ENCODE measurements at places on chromosomes 11 and 22. TPM values are rescaled to one million over a fixed set of nuclear protein-coding genes. Genes with fewer than 3 reads are reported as not detected.
A peak's percentile ranks its signal among the peaks of the same experiment; 100 is the strongest.

The NEAT1 gene
- total RNA-seq, result 502 TPM

DNA sequence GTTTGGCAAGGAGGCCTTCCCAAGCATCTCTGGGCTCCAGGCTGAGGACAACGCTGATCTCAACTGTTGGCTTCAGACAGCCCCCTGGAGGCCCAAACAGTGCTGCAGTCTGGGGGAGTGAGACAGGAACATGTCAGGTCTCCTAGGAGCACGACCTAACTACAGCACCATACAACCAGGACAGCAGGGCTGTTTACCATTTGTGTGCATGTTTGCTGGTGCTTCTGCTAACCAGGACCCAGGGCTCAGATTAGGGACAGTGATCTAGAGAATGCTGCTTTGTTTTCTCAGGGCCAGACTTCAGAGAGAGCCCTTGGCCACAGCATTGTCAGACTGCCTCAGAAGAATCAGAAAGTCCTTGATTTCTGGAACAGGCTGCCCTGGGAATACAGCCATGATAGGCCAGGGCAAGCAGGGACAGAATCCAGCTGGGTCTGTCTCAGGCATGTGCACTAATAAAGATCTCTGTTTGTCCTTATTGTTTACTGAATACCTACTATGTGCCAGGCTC lies 126.5 kb downstream of the VPREB1 start:
- H3K27ac ChIP-seq, result no peak overlapping the region
- H3K4me1 ChIP-seq, result no peaks in the 10 kb centered on the region
- H3K4me3 ChIP-seq, result no peak overlapping the region
- no peak for DNase-seq

The IL18BP gene
- 9.0 TPM for total RNA-seq

- H3K27ac ChIP-seq, result no peak overlapping the region
- no peak overlapping the region for H3K4me3 ChIP-seq
- no peaks in the 10 kb centered on the region for H3K4me1 ChIP-seq
- H3K36me3 ChIP-seq, result no peaks in the 10 kb centered on the region
Observed at GRCh38 chr11:10233581-10233980, 60.4 kb downstream of the SBF2 start.

DNA sequence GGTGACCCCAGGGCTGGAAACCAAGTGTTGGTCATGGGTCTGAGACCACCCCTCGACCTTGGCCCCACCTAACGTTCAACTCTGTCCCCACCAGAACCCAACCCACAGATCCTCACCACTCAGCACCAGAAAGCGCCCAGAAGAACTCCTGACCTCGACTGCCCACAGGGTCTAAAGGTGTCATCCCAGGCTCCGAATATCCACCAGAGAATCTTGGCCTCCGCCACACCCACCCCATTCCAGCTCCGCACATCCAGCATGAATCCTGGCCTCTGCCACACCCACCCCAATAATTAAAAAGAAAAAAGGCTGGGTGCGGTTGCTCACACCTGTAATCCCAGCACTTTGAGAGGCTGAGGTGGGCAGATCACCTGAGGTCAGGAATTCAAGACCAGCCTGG lies 1.3 kb downstream of the CERK start:
- peaks cover 40% of the 10 kb centered on the region for H3K4me1 ChIP-seq
- peak overlapping the region; percentile 84 for H3K4me3 ChIP-seq
- peak overlapping the region; percentile 85 for H3K27ac ChIP-seq
- no peaks in the 10 kb centered on the region for H3K27me3 ChIP-seq
- no peaks in the 10 kb centered on the region for H3K36me3 ChIP-seq

DNA sequence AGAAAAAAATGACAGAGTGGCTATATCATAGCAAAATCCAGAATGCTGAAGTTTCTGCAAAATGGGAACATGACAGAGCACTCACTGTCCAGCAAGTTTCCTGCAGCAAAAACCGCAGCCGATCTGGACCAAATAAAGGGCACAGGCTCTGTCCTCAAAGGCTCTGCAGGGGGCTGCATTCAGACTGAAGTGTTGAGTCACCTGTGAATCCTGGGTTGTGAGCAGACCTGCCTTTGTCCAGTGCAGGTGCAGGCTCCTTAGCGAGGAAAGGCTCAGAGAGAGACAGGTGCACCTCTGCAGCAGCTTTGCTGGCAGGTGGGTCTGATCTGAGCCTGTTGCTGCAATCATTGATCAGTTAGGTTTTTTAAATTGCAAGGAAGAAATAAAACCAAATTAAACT lies 29.3 kb upstream of the NFAM1 start:
- no peak overlapping the region for H3K4me3 ChIP-seq
- no peaks in the 10 kb centered on the region for H3K4me1 ChIP-seq
- no peak for DNase-seq

- no peaks in the 10 kb centered on the region for H3K27me3 ChIP-seq
- H3K36me3 ChIP-seq, result no peaks in the 10 kb centered on the region
- H3K27ac ChIP-seq, result no peak overlapping the region
- H3K4me3 ChIP-seq, result no peak overlapping the region
- no peaks in the 10 kb centered on the region for H3K4me1 ChIP-seq
Observed at GRCh38 chr11:125505492-125506080, 9.5 kb upstream of the FEZ1 start.

- H3K4me3 ChIP-seq, result no peak overlapping the region
- DNase-seq, result no peak
- H3K27ac ChIP-seq, result no peak overlapping the region
- no peaks in the 10 kb centered on the region for H3K4me1 ChIP-seq
Observed at GRCh38 chr11:95134491-95134890, 44.8 kb downstream of the ENDOD1 start.

DNA sequence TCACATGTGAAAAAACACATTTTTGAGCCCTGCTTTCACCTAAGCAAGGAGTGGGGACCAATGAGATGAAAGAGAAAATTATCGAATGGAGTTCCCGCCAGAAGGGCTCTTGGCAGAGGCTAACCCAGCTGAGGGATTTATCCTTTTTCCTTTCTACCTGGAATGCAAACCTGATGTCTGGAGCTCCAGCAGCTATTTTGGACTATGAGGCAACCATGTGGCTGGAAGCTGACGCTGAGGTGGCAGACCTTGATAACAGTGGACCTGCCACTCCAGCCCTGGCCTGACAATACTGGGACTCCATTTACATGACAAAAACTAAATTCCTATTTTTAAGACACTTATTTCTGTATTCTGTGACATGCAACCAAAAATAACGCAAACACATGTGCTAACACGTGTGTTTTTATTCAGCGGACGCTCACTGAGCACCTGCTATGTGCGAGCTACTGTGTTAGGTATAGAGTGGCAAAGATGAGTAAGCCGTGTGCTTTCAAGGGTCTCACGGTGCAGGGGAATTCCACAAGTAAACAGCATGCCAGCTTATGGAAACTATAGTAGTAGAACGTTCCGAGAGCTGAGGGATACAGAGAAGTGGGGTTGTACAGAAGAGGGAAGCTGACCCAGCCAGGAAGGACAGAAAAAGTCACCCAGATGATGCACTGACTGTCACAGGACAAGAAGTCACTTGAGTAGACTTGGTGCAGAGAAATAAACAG lies 19.1 kb upstream of the ISX start:
- no peaks in the 10 kb centered on the region for H3K36me3 ChIP-seq
- no peak for DNase-seq
- H3K27me3 ChIP-seq, result no peaks in the 10 kb centered on the region
- H3K27ac ChIP-seq, result no peak overlapping the region

The RBMXL2 gene
- total RNA-seq, result not detected

- peak overlapping the region; percentile 86 for H3K27ac ChIP-seq
- DNase-seq, result no peak
Observed at GRCh38 chr22:35451592-35451991, 51.7 kb downstream of the MCM5 start.

GRCh38 chr22:47943729-47944700 lies 1181.6 kb downstream of the TBC1D22A start:
- H3K4me3 ChIP-seq, result no peak overlapping the region
- H3K36me3 ChIP-seq, result no peaks in the 10 kb centered on the region
- DNase-seq, result no peak

The ASPHD2 gene
- total RNA-seq, result 3.8 TPM

GRCh38 chr22:26953012-26953883 lies 295.9 kb downstream of the MIAT start:
- no peak overlapping the region for H3K27ac ChIP-seq
- H3K4me3 ChIP-seq, result no peak overlapping the region
- H3K27me3 ChIP-seq, result no peaks in the 10 kb centered on the region
- H3K4me1 ChIP-seq, result no peaks in the 10 kb centered on the region

DNA sequence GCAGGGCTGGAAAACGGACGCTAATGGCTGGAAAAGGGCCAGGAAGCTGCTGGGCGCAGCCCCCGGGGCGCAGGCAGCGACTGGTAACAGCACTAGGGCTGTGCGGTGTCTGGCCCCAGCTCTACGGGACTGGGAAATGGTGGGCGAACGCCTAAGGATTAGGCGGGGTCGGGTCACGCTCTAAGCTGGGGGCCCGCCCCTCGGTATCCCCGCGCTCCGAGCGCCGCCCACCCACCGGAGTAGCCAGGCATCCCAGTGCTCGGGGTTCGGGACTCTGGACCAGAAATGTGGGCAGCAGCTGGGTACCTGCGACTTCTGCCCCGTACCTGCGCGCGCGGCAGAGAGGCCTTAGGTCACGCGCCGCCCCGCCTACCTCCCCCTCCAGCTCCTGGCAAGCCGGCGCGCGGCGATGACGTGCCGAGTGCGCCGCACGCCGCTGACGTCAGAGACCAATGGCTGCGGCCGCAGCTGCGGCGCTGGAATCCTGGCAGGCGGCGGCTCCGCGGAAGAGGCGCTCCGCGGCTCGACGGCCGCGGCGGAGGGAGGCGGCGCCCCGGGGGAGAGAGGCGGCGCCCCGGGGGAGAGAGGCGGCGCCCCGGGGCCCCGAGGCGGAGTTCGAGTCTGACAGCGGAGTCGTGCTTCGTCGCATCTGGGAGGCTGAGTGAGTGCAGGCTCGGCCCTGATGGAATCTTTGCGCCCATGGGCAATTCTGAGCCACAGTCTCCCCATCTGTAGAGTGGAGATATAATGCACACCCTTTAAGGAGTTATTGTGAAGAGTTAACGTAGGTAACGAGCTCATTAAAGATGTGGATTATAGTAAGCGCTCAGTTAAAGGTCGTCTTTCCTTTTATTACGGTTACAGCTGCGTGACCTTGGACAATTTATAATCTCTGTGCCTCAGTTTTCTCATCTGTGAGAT lies at the start of the genes HPS4 and SRRD:
TSS of gene HPS4 (minus strand) at position 345 of the 921 bp plus-strand sequence. CDS start 2,021 bp downstream, outside the sequence.
TSS of gene SRRD (plus strand) at position 439 of the 921 bp plus-strand sequence. CDS start at position 453, 14 bp downstream.
- H3K4me3 ChIP-seq, result peak within 1 kb of the TSS; percentile 90
- peaks cover 9% of the 10 kb centered on the region for H3K4me1 ChIP-seq
- peak; percentile 89 for DNase-seq
- no peaks in the 10 kb centered on the region for H3K36me3 ChIP-seq
- H3K27ac ChIP-seq, result peak within 1 kb of the TSS; percentile 91

The BIK gene
- 31.4 TPM for total RNA-seq

GRCh38 chr22:40624770-40625169 lies 11.7 kb downstream of the MRTFA start:
- H3K27me3 ChIP-seq, result no peaks in the 10 kb centered on the region
- H3K4me1 ChIP-seq, result no peaks in the 10 kb centered on the region
- no peak overlapping the region for H3K4me3 ChIP-seq
- no peaks in the 10 kb centered on the region for H3K36me3 ChIP-seq

- no peak for DNase-seq
- peaks cover 14% of the 10 kb centered on the region for H3K36me3 ChIP-seq
- H3K4me3 ChIP-seq, result no peak overlapping the region
Observed at GRCh38 chr22:35335468-35335867, 35.8 kb downstream of the TOM1 start.

- no peaks in the 10 kb centered on the region for H3K4me1 ChIP-seq
- H3K27me3 ChIP-seq, result no peaks in the 10 kb centered on the region
- no peak for DNase-seq
- no peak overlapping the region for H3K4me3 ChIP-seq
- peaks cover 11% of the 10 kb centered on the region for H3K36me3 ChIP-seq
- H3K27ac ChIP-seq, result no peak overlapping the region
Observed at GRCh38 chr22:24335496-24335895, 64.9 kb downstream of the SPECC1L start.

DNA sequence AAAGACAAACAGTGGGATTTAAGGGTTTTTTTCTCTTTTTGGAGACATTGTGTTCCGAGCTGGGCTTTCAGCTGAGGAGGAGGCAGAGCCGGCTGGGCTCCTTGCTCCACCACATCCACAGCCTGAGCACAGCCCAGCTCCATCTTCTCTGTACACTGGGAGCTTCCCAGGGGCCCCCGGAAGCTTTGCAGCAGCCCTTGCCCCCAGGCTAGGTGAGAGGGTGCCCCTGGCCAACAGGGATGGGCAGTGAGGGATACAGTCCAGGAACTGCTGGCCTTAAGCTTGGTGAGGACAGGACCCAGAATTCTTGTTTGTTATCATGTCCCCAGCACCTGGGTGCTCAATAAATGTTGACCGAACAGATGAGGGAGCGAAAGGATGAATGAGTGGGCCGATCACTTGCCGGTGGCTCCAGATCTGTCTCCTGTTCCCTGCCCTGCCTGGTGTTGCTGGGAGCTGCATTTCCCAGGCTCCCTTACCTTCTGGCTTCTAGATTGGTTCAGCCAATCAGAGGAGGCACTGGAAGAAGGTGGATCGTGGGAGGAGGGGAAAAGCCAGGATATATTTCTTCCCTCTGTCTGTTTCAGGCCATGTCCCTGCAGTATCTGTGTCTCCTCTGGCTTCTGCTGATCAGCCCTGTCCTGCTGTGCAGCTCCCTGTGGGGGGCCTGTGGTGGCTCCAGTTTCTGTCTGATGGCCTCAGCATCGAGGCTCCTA lies 26.5 kb upstream of the NECTIN1 start:
- H3K27ac ChIP-seq, result no peak overlapping the region
- H3K4me1 ChIP-seq, result no peaks in the 10 kb centered on the region
- no peaks in the 10 kb centered on the region for H3K36me3 ChIP-seq
- no peaks in the 10 kb centered on the region for H3K27me3 ChIP-seq
- no peak for DNase-seq

DNA sequence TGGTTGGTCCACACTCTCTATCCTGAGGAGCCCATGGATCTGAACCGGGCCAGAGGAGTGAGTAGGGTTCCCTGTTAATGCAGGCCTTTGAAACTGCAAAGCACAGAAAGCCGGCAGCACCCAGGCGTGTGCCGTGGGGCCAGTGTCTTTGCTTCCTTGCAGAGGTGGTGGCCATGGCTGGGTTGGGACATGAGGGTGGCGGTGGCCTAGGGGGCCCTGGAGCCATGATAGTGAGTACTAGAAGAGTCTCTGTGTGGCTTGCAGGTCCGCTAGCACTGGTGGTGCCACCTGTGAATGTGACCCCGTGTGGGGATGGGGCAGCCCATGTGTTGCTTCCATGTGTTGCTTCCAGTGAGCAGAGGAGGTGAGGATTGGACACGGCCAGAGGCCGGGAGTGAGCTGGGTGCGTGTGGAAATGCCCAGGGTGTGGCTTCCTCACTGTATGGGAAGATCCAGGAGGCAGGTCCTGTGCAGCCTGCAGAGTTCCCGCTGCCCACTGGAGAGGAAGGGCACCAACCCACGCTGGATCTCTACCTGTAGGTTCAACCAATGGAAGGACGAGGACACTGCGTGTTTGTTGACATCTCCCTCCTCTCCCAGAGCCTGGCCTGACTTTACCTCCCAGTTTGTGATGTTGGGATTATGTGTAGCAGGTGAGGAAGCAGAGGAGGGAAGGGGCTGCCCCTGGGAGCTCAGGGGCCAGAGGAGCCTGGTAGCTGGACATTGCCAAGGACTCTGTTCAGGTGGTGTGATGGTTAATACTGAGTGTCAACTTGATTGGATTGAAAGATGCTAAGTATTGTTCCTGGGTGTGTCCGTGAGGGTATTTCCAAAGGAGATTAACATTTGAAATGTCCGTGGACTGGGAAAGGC lies 796.6 kb downstream of the TBC1D22A start:
- H3K4me1 ChIP-seq, result no peaks in the 10 kb centered on the region
- H3K4me3 ChIP-seq, result no peak overlapping the region
- no peaks in the 10 kb centered on the region for H3K27me3 ChIP-seq
- H3K27ac ChIP-seq, result no peak overlapping the region
- no peak for DNase-seq
- no peaks in the 10 kb centered on the region for H3K36me3 ChIP-seq

GRCh38 chr11:11626128-11626527 lies 4.3 kb upstream of the GALNT18 start:
- no peaks in the 10 kb centered on the region for H3K36me3 ChIP-seq
- no peak overlapping the region for H3K4me3 ChIP-seq
- H3K27ac ChIP-seq, result no peak overlapping the region
- no peaks in the 10 kb centered on the region for H3K27me3 ChIP-seq

Data from colonic mucosa (tissue), 4 donors.